ENCODE measurements at places on chromosomes 7 and 10.
A peak's percentile ranks its signal among the peaks of the same experiment; 100 is the strongest.

GRCh38 chr10:58755677-58756076, 243.0 kb downstream of the BICC1 start:
- DNase-seq, result peak; percentile 51

DNA sequence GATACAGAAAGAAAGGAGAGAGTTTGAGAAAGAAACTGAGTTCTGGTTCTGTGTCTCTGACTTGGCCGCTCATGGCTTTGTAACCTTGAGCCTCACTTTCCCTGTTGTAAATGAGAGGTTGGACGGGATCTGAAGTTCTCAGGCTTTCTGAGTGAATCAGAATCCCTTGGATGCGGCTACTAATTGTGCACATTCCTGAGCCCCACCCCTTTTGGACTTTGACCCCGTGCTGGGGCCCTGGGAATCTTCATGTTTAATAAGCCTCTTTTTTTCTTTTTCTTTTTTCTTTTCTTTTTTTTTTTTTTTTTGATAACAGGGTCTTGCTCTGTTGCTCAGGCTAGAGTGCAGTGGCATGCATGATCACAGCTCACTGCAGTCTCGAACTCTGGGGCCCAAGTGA, 26.9 kb downstream of the SLC25A28 start:
- DNase-seq, result no peak

DNA sequence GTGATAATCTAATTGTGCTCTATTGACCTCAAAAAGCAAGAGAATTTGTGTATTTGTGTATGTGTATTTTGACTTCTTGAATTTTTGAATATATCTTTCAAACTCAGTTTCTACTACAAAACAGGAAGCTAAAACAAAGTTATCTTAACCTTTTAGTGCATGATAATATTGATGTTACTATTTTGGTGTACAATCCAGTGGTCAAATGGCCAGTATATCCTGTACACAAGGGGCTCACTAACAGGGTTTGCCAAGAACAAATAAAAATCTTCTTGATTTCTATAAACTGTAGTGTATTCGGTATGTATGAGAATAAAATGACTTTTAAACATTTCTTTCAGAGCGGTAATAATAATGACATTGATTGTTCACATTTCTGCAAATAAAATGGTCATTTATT, 69.6 kb downstream of the FOXP2 start:
- DNase-seq, result no peak

DNA sequence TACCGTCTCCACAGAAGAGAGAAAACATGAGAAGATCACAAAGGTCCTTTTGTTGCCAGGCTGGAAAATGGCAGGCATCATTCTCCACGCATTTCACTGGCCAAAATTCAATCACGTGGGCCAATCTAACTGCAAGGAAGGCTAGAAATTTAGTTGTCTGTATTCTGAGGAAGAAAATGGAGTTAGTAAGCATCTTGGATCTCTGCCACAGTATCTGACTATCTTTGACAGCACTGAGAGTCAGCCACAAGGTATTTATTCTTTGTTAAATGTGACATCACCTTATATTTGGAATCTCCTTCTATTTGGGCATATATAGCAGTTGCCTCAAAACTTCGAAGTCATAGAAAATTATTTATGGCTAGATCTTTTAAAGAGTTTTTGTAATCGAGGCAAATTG, 213.9 kb downstream of the NSUN6 start:
- DNase-seq, result no peak

- no peak for DNase-seq
Observed at GRCh38 chr7:44325811-44326241, 432 bp upstream of the CAMK2B start.

- no peak for DNase-seq
Observed at GRCh38 chr7:141358386-141358785, 192.8 kb upstream of the AGK start.

DNA sequence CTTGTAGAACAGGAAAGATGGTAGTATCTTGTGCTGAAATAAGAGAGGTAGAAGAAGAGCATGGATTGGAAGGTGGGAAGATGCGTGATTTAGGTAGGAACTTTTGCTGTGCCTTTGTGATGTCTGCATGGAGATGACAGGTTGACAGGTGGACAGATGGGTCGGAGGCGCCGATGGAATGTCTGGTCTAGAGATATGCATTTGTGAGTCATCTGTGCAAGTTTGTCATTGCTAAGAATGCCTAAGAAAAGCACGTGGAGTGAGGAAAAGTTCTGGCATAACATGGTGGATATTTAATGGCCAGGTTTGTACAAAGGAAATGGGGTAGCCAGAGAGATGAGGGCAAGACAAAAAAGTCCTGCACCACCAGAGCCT, 76.0 kb upstream of the ARMC3 start:
- no peak for DNase-seq

DNA sequence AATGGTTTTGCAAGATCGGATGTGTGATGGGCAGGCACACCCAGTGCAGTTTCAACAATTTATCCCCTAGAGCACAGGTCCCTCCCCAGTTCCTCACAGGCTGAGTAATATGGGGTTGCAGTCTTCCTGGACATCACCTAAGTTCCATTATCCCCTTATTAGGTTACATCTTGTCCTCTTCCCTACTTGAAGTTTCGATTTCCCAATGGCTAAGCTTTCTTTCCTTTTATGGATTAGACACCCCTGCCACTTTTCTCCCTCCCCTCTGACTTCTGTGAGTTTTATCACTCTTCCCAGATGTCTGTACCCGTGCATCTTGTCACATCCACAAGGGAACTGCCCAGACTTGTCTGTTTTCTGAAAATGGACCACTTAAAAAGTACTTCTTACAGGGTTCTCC, 2.4 kb upstream of the NIPSNAP2 start:
- no peak for DNase-seq

- DNase-seq, result no peak
Observed at GRCh38 chr10:6537770-6538169, 42.3 kb downstream of the PRKCQ start.

- DNase-seq, result peak; percentile 66
Observed at GRCh38 chr10:16943295-16944285, 126.4 kb upstream of the RSU1 start.

DNA sequence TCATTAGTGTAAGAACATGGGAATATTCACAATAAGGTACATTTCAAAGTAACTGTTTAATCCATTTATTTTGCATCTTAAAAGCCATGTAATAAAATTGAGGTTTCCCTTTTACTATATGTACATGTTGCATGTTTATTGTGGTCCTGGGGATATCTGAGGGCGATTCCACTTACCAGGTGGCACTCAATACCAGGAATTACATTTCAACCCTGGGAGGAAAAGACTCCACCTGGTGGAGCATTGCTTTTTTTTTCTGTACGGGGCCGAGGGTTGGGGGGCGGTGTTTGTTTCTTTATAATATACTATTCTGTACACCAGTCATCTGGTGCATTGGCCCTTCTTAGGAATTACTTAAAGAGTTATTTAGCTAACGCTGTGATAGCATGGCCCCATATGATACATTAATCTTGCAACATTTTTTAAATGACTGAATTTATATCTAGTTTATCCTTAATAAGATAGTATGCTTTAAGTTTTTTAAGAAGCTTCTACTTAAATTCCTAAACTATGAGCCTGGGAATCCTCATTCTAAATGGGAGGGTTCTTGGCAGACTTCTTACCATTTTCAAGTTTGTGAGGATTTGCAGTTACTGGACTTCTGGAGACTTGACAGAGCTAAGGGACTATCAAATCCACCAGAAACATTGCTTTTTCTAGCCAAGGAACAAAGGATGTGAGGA, 7.2 kb upstream of the HGF start:
- DNase-seq, result no peak

DNA sequence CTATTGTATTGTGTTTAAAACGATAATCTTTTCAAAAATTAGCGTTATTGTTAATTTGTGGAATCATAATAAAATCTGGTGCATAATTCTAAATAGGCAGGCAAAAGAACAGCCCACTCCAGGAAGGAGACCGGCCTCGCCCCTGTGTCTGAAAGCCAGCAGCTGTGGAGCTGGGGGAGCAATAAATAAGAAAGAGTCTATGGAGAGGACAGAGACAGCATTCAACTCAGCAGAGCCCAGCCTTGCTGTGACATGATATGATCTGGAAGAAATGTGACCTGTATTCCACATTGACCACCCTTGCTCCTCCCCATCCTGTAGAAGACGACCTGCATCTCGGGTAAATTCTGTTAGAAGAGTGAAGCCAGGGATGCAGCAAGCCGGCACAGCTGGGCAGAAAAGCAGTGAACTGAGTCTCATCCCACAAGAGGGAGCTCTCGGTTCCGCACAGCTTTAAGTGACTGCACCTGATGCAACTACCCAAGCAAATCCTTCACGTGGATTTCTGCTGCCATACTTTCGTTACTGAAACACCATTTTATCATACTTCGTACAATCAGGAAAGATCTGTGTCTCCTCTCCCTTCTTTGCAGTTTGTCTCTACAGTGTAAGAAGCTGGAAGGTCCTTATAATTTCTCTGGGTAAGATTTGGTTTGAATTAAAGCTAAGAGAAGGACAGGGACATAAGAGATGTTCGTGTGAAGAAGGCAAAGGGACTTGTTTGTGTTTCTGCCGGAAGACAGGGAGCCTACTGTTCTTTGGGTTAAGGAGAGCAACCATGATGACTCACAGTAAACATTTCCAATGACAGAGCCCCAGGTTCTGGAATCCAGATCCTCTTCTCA, 427.1 kb downstream of the GPAM start:
- DNase-seq, result peak; percentile 56

- no peak for DNase-seq
Observed at GRCh38 chr10:131198401-131198800, 113.1 kb downstream of the TCERG1L start.

- no peak for DNase-seq
Observed at GRCh38 chr7:102101111-102101551, 185.5 kb upstream of the SH2B2 start.

DNA sequence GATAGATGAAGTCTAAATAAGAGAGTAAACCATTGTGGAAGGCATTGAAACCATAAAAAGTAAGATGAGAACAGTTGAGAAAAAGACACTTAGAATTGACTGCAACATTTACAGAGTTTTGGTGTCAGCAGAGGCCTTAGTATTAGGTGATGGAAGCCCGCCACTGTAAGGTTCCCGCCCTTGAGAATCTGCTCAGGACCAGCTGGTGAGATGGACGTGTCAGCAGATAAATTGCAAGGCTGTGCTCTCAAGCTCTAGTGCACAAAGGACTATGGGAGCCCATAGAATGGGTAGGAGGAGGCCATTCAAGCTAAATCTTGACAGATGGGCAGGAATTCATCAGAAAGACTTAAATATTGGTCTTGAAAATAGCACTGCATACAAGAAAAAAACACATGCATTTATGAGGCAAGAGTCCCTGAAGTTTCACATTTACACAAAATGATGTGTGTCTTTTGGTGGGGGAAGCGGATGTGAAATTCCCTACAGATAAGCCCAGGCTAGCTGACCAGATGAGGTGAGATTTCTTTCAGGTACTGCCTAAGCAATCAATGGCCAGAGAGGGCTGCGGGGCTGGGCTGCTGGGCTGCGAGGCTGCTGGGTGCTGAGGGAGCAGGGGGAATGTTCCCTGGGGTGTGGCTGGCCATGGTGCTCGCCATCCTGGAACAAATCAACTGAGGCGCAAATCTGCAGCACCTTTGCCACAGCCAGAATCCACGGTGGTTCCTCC, 42.5 kb downstream of the SYPL1 start:
- DNase-seq, result no peak

GRCh38 chr10:100930368-100930767, 17.6 kb downstream of the SLF2 start:
- DNase-seq, result no peak

- DNase-seq, result peak; percentile 6
Observed at GRCh38 chr7:42274053-42274452, 37.0 kb upstream of the GLI3 start.

DNA sequence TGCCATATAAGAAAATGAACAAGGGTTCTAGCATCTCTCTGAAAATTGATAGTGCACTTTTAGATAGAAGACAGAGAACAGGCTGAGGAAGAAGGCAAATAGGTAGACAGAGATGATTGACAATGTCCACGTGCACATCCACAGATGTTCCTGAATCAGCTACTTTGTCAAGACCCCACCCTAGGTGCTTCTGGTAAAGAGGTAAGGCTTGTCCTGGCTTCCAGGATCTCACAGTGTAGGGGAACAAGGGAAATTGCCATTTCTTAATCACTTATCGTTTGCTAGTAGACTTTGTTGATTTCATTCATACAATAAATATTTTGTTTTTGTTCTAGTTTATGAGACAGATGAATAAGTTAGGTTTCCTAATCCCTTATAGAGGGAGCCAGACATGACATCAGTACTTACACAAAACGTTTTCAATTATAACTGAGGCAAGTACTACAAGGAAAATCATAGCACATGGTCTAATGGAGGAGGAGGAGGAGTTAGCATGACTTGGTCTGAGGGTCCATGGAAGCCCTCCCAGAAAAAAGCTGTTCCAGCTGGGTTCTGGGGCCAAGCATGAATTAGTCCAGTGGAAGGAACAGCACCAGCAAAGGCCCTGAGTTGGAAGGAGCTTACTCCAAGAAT, 115.9 kb upstream of the ARID5B start:
- no peak for DNase-seq

- DNase-seq, result no peak
Observed at GRCh38 chr7:151317936-151318335, 23.7 kb upstream of the NUB1 start.

GRCh38 chr7:53672681-53673080, 637.2 kb downstream of the POM121L12 start:
- DNase-seq, result no peak

DNA sequence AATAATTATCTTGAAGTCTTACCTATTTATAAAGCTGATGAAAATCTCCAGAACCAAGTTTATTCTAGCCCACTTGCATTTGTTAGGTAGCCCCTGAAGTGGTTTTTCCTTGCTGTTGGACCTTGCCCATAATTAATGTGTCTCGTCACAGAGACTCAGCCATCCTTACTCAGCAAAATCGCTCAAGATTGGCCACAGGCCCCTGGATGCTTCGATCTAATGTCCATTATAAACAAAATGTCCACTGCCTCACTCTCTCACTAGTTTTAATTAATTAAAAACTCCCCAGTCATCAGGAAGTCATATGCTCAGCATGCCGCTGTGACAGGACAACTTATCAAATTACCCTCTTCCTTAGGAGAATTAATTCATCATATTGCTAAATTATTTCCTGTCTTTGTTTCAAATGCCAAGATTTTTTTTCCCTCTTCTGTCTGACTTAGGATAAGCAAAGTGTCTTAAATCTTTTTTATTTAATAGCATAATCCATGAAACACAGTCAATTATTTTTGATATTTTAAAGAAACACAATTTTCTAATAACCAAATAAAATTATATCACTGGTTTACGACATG, 126.8 kb upstream of the PCLO start:
- no peak for DNase-seq

DNA sequence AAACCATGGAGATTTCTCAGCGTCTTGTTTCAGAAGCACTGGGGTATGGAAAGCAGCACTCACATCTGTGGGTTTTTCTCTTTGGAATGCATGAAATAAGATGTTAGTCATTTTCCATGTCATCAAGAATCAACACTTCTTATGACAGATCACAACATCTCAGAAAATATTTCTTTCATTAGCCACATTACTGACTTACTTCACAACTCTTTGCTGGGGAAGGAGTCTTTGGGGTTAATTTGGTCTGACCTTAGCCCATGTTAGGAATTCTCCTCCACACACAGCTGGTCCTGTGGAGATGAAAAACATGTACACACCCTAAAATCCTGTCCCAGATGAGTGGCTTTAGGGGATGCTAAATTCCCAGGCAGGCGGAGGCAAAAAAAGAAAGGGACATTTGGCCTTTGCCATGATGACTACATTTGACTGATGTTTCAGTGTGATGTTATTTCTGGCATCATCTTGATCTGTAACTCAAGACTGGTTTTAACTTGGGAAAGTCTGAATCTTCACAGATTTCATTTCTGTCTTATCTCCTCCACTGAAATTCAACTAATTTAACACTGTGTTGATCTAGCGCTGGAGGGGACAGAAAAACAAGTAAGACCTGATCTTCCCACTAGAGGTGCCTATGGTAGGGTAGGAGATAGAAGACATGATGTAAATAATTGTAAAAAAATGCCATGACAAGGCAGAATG, 363.2 kb downstream of the PRPF18 start:
- peak; percentile 88 for DNase-seq
